ENCODE measurements at places on chromosomes 6 and 20. TPM values are rescaled to one million over a fixed set of nuclear protein-coding genes. Genes with fewer than 3 reads are reported as not detected.

- no peak for DNase-seq
These were observed 6.2 kb downstream of the KCNK5 start for GRCh38 chr6:39223061-39223460.

DNA sequence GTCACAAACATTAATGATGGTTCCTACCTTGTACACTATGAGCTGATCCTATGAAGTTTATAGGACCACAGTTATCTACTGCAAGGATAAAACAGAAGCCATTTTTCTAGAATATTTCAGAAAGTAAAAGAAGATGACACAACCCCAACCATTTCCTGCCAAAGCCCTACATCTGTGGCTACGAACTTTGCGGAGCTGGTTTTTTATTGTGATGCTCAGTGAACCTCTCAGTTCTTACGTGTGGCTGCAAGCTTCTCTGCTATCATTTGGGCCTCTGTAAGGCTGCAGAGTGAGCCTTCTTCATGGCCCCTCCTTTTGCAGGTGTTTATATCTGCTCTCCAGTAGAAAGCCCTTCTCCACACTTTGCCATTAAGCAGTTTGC lies 17.8 kb upstream of the TAGAP start:
- DNase-seq, result peak; percentile 40

DNA sequence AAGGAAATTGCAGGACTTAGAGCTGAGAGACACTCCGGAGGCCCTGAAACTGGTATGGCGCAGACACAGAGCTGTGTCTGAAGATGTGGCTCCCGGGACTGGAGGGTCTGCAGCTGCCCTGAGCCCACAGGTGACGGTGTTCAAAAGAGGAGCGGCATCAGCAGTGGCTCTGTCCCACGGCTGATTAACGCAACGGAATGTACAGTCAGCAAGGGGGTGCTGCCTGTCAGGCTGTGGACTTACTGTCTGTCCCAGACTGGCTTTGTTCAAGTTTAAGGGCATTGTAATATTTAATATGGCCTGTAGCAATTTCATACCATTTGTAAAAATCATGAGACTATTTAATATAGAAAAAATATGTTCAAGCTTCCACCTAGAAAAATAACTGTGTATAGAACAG lies 228.0 kb upstream of the TAB2 start:
- no peak for DNase-seq

DNA sequence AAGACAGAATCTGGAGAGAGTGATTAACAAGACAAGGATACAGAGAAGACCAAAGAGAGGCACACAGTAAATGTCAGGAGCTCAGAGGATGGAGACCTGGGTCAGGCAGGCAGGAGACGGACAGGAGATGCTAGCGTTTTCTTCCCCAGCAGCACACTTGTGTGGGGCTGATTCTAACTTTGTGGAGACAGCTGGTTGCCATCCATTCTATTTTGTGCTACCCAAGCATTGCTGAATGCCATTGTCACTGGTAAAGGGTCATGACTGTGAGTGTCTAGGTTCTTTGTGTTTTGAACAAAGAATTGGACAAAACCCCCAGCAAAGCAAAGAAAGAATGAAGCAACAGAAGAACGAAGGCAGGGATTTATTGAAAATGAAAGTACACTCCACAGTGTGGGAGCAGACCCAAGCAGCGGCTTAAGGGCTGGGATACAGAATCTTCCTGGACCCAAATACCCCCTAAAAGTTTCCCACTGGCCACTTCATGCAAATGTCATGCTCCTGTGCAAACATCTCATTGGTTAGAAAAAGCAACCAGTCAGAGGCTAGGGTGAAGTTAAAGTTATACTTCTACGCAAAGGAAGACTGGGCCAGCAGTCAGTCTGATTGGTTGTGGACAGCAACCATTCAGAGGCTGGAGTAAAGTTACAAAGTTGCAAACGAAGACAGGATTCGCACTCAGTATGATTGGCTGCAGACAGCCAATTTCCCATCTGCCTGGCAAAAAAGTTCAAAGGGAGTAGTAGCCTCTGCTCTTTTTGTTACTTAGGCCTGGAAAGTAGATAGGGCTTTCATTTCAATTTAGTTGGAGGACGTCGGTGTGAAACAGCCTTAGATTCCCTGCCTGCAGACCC lies 17.5 kb downstream of the PTK7 start:
- DNase-seq, result no peak

DNA sequence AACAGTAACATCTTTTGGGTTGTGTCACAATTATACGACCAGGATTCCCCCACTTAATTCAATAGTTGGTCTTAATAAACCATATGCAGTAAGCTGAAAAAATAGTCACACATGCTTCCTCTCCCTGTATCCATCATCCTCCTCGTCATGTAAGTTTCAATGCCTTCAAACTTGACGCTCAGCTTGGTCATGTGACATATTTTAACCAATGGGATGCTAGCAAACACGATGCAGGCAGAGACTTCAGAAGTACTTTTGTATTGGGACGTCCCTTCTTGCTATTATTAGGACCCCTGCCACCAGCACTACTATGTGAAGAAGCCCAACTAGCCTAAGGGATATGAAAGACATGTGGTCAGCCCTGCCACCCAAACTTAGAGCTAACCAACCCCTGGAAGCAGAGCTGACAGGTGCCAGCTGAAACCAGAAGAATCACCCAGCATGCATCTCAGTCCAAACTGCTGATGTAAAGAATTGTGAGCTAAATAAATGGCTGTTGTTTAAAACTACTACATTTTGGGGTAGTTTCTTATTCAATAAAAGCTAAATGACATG lies 49.3 kb downstream of the CGA start:
- no peak for DNase-seq

DNA sequence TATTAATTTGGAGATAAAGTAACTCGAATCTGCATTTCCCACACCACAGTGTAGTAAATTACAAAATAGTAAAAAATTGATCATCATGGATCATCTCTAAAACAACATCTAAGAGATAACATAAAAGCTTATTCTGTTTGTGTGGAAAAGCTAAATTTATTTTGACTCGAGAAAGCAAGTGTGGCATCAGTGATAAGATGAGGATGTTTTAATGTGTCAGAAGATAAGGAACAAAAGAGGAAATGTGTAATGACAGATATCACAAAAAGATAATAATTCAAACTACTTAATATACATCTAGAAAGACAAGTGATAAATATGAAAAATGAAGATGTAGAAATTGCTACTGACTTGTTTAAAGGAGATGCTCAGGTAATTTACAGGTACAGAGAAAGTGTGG lies 74.1 kb downstream of the DNAH8 start:
- no peak for DNase-seq

DNA sequence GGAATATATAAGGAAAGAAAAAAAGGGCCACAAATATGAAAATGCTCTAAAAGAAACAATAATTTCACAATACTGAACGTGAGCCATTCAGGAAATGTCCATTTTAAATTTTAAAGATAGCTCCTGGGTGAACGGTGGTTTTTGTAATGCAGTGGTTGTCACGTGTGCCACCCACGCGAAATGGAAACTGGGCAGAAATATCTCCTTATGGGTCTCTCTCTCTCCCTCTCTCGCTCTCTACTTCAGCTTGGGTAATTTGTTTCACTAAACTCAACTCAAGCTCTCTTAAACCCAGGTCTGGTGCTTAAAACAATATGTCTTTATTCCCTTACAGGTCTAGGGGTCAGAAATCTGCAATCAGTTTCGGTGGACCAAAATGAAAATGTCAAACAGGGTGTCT lies 150.8 kb downstream of the OR2B2 start:
- DNase-seq, result no peak

- no peak for DNase-seq
These were observed 4.5 kb upstream of the DEFB126 start for GRCh38 chr20:137668-138490.

DNA sequence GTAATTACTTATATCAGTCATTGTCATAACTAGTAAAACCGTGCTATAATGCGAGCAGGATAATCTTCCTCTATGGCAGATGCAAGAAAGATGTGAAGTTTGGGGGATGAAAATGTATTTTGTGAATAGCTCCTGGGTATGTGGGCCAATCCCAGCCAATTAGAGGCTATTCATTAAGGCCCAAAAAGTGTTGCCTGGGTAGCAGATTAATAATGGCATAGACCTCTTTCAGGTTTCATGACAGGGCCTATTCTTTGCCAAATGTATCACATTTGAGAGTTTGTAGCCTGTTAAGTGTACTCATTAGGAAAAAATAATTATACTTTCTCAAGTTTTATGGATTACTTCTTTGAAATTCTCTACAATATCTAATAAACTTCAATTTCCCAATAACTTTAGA lies 199.2 kb upstream of the POU3F2 start:
- DNase-seq, result no peak

DNA sequence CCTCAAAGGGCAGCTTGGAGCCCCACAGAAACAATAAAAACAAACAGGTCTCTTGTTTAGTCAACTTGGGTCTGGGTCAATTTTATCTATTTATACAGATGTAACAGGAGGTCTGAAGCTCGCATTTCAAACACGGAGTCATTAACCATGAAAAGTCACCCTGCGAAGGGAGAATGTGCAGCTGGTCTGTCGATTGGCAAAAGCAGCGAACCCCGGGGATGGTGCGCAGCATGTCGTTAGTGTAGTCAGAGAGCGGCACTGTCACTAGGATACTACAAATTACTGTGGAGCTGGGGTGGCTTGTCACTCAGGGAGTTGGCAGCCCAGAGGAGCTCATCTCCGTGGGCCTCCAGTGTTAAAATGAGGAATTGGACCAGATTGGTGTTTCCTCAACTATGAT lies 190.4 kb upstream of the ARG1 start:
- no peak for DNase-seq

- no peak for DNase-seq
These were observed 216.3 kb downstream of the ADGRG6 start for GRCh38 chr6:142518126-142518525.

GRCh38 chr6:27327023-27327738 lies 15.1 kb upstream of the POM121L2 start:
- no peak for DNase-seq

- no peak for DNase-seq
These were observed 2.2 kb upstream of the QKI start for GRCh38 chr6:163412341-163412740.

DNA sequence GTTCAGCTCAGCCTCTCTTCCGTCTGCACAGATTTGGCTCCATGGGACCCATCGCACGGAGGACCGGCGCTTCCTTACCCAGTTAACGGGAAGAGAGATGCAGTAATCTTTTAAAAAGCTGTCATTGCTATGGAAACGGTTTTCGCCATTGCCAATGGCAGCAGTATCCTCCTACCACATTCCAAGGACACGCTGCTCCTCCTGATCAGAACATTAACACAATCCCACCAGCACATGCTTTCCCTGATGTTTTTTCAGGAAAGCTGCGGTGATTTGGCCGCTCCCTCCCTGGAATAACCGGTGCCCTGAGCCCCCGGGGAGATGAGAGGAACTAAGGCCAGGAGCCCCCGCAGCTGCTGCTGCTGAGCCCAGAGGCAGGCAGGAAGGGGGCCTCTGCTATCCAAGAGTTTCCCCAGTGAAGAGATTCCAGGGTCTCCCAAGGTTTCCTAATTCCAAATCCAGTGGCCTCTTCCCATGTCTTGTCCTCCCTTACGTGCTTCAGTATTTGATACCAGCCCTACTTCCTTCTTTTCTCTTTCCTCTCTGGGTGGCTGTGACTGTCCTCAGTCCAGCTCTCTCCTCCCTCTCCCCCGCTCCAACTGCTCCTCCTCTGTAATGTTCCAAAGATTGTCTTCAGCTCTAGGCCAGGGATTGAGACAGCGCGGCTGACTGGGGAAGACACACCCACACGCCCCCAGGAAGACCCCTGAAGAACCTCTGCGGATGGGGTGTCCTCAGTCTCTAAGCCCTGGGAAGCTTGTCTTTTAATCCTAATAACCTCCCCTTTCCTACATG lies 2.6 kb downstream of the BNIP5 start:
- no peak for DNase-seq

- no peak for DNase-seq
These were observed 385.3 kb downstream of the EPM2A start for GRCh38 chr6:145349950-145350510.

DNA sequence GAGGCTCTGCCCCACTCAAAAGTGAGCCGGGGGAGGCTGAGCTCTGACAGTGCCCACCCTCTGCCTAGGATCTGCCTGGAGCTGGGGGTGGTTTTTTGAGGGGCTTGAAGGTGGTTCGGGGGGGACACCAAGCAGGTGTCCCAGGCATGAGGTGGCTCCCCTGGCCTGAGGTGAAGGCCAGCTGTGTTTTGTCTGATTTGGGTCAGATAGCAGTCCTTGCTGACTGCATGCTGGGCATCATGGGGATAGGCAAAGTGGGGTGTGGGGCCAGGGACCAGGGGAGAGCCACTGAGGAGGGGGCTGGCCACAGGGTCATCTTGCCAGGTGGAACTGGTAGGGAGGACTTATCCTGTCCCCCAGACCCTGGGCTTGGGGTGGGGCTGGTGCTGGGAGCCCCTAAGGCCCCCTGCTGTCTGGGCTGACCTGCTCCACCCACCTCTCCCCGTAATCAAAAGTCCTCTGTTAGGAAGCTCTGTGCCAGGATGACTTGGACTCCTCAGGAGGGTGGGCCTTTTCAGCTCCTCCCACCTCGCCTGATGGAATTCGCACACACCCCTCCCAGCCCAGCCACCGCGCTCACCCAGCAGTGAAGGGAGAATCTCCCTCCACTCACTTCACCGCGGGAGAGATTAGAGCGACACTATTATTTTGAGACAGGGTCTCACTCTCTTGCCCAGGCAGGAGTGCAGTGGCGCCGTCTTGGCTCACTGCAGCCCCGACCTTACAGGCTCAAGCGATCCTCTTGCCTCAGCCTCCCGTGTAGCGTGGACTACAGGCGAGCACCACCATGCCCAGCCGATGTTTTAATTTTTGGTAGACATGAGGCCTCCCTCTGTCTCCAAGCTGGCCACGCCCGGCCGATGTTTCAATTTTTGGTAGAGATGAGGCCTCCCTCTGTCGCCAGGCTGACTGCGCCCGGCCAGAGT lies 1.5 kb upstream of the COL9A3 start:
- DNase-seq, result no peak

DNA sequence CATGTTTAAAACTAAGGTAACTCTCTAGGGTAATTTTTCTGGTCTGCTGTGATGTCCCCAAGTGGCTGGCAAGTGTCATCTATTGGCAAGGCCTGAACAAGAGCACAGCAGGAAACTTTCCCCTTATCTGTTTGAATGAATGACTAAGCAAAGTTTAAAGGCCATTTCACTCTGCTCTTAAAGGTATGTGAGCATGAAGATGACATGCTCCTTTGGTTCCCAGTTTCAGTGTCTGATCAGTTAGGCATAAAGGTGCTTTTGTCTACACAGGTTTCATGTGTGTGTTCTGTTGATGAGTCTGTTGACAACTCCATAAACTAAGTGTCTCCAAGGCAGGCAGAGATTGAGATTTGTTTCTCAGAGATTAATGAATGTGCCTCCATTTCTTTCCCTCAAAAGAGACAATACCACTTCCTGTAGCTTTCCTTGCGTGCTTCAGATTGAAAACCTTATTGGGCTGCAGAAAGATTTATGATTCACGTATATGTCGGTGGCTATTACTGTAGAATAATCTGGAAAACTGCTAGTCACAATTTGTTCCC lies 83.9 kb downstream of the MAP3K7 start:
- no peak for DNase-seq

CDSN gene
- total RNA-seq, result not detected

HAO1 gene
- total RNA-seq, result not detected

MYMX gene
- not detected for total RNA-seq

TASP1 gene
- total RNA-seq, result 9.0 TPM

GRIK2 gene
- 10.8 TPM for total RNA-seq

SULF2 gene
- 40.4 TPM for total RNA-seq

MAS1 gene
- total RNA-seq, result not detected

FOXQ1 gene
- not detected for total RNA-seq

PRND gene
- total RNA-seq, result not detected

ZNF133 gene
- 14.0 TPM for total RNA-seq

STMND1 gene
- total RNA-seq, result not detected

COL9A3 gene
- 1.7 TPM for total RNA-seq

CST5 gene
- total RNA-seq, result not detected

NKX2-2 gene
- not detected for total RNA-seq

NDUFAF4 gene
- total RNA-seq, result 21.6 TPM

EFCAB8 gene
- 0.97 TPM for total RNA-seq

MOG gene
- total RNA-seq, result not detected
